ENCODE measurements at places on chromosomes 2 and 18.
A peak's percentile ranks its signal among the peaks of the same experiment; 100 is the strongest.

DNA sequence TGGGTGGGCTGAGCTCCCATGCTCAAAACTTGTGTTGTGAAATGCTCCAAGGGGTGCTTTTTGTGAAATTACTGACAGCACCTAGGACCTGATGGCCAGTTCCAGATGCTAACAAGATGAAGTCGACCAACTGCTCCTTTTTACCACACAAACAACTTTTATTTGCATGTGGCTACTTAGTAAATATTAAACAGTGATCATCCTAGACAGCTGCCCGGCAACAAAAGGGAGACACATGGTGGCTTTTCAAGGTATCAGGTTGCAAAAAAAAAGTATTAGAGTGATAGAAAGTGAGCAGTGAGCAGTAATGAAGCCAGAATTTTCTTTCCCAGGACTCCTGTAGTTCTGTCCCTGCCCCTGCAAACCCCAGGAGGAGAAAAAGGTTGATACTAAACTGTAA, 118.5 kb downstream of the RPIA start:
- DNase-seq = no peak

GRCh38 chr2:149585166-149585885, 2.2 kb downstream of the MMADHC start:
- DNase-seq = no peak

GRCh38 chr2:114127372-114127771, 237.5 kb downstream of the ACTR3 start:
- DNase-seq = peak; percentile 32

- no peak for DNase-seq
Measured at GRCh38 chr2:117335967-117336366, 478.5 kb upstream of the DDX18 start.

GRCh38 chr18:26893996-26894395, 28.5 kb upstream of the AQP4 start:
- DNase-seq = no peak

DNA sequence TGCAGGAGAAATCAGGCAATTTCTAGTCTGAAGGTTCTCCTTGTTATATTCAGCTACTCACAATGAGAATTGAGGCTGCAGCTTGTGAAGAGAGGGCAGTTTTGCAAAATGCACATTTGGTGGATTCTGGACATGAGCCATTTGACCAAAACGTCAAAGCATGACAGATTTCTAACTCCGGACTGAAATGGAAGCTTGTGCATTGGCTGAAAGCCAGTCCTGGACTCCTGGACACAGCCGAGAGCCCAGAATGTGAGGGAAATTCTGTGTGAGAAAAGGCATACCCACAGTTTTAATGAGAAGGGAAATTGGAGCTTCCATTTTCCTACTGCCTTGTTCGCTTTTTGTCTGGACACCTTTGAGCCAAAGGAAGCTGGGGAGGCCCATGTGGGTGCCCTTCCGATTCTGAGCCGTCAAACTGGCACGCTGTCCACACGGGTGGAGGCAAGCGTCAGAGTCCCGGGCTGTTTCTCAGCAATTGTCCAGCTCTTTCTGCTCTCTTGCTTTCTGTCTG, 23.7 kb upstream of the ROCK2 start:
- DNase-seq = no peak

DNA sequence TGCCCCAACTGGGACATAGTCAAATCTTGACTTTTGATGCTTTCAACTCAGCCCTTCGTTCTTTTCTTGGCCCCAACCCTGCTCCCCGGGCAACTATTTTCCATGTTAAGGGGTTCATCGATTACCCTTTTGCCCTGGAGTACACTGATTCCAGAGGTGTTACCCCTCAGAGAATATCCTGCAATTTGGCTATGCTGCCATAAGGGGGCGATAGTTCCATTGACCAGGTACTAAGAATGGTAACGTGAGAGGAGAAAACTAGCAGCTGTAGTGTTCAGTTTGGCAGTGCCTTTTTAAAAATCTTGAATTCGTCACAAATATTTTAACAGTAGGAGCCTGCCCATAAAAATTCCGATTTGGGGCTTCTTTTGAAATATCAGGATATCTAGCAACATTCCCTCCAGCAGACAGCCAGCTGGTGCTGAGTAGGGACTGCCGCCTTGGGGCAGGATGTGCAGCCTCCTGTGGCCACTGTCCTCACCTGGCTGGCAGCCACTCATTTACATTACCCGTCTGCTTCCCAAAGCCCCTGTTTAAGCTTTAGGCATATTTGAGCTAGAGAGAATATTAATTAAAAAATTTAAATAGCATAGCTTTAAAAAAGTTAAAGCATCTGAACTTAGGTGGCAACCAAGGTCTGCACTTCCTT, 146.3 kb upstream of the SKOR2 start:
- DNase-seq = no peak

DNA sequence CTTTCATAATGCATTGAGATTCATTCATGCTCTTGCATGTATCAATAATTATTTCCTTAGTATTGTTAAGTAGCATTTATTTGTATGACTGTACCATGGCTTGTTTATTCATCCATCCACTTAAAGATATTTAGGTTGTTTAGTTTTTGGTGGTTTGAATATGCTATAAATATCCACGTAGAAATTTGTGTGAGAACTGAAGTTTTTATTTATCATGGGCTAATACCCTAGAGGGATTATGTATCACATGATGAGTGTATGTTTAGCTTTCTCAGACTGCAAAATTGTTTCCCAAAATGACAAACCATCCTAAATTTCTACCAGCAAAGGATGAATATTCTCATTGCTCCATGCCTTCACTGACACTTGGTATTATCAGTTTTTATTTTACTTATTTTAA, 55.2 kb downstream of the CSRNP3 start:
- DNase-seq = no peak

- no peak for DNase-seq
Measured at GRCh38 chr2:217263756-217264155, 403.9 kb upstream of the TNP1 start.

All from HCEC 1CT (cell line).